ENCODE measurements at places on chromosomes 16 and 17. TPM values are rescaled to one million over a fixed set of nuclear protein-coding genes. Genes with fewer than 3 reads are reported as not detected.

CD300C gene
- not detected for total RNA-seq

PDILT gene
- total RNA-seq, result not detected

ZNF75A gene
- total RNA-seq, result 17.7 TPM

ARL2BP gene
- 59.2 TPM for total RNA-seq

SOST gene
- total RNA-seq, result not detected

SEZ6L2 gene
- 2.6 TPM for total RNA-seq

CCL8 gene
- not detected for total RNA-seq

SOX15 gene
- total RNA-seq, result 176 TPM

SDK2 gene
- total RNA-seq, result 3.0 TPM

KRT27 gene
- total RNA-seq, result not detected

ADAP2 gene
- total RNA-seq, result 0.65 TPM

Measured in foreskin keratinocyte (primary cell).